ELF-1 (cell line): ENCODE measurements at places on chromosomes 13 and 19.

DNA sequence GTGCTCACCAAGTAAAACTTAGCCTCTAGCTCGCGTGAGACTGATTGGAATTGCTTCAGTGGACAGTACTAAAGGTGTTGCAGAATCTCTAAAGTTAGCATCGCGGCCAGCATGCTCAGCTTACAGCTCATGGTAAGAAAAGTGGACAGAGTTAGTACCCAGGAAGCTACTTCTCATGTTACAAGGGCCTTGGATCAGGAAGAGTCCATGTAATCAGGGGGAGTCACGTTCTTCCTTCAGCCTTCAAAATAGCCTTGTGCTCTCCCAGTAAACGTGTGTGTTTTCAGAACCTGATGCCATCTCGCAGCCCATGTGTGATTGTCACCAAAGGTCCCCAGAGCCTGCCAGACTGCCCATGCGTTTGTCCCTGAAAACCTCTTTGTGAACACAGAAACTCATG is 195.8 kb upstream of the RNF113B start:
- DNase-seq = no peak

DNA sequence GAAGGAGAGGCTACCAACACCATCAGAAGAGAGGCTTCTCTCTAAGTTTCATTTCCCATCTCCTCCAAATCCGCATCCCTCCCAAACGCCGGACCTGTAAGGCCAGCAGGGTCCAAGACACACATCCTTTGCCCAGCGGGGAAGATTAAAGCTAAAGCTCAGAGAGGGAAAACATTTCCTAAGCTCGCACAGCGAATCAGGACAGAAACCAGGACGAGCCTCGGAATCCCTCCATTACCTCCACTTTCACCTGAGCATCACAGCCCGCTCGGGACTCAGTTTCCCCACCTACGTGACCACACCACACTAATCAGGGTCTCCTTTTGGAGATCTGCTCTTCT is 711 bp upstream of the FOSB start:
- no peak for DNase-seq

DNA sequence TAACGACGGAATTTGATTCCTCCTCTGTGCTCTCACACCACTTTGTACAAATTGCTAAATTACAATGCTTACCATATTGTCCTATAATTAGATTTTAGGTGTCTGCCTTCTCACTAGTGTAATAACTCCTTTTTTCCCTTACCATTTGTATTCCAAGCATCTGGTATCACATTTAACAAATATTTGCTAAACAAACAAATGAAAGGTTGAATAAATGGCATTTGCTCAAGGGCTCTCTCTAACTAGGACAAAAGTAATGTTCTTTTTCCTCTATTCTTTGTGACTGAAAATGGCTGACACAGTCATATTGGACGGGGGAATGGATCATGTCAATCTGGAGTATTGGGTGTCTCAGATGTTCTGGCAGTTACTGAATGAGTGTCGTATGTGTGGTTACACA is 99.7 kb downstream of the ENOX1 start:
- no peak for DNase-seq

GRCh38 chr19:7196763-7197118 is 97.5 kb downstream of the INSR start:
- no peak for DNase-seq
